ENCODE measurements at places on chromosomes 5 and 9. TPM values are rescaled to one million over a fixed set of nuclear protein-coding genes. Genes with fewer than 3 reads are reported as not detected.

DNA sequence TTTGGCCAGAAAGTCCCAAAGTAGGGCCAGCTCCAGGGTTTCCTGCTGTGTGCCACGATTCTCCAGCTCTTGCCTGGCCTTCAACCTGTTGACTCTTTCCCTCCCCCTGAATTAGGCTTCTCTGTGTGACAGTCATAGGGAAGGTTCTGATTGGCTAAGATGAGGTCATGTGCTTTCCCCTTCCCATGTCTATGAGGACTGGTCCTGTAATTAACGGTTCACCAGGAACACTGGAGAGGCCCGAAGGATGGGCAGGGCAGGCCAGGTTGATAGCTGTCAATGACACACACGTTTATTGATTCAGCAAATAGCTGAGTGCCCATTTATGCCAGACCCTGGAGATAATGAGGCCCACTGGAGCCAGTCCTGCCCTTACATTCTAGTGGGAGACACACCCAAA lies 9.0 kb upstream of the PRR7 start:
- peaks cover 77% of the 10 kb centered on the region for H3K36me3 ChIP-seq
- peak overlapping the region; percentile 31 for H3K27ac ChIP-seq
- H3K4me1 ChIP-seq: peaks cover 90% of the 10 kb centered on the region
- no peak overlapping the region for H3K4me3 ChIP-seq

The RFX3 gene
- 25.9 TPM for total RNA-seq

GRCh38 chr9:131960851-131961495 lies 118.7 kb downstream of the MED27 start:
- DNase-seq: no peak
- H3K27ac ChIP-seq: no peak overlapping the region
- no peak overlapping the region for H3K4me3 ChIP-seq

The CNTLN gene
- 0.15 TPM for total RNA-seq

The ESM1 gene
- 1.5 TPM for total RNA-seq

The MIGA2 gene
- total RNA-seq: 84.2 TPM

DNA sequence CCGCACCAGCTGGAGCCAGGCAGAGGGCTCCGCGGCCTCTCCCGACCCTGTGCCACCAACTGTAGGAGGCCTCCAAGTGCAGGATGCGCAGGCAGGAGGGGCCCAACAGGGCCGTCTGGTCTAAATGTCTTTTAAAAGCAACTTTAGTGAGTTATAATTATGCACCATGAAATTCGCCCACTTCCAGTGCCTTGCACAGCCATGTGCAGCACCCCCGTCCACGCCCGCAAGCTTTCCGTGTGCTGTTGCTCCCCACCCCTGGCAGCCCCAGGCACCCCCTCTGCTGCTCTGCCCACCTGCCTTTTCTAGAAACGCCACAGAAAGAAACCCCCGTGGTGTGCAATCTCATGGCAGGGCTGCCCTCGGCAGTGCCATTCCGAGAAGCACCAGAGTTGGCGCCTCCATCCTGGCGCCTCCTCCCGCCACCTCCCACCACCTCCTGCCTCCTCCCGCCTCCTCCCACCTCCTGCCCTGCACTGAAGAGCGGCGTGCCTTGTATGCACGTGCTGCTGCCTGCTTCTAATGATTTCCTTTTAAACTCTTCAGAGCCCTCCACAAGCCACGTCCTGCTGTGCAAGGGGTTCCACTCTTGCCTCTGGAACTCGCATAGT lies 7.5 kb upstream of the SLC6A18 start:
- no peaks in the 10 kb centered on the region for H3K36me3 ChIP-seq
- no peak overlapping the region for H3K27ac ChIP-seq
- H3K27me3 ChIP-seq: no peaks in the 10 kb centered on the region
- no peak overlapping the region for H3K4me3 ChIP-seq
- DNase-seq: no peak

- H3K27me3 ChIP-seq: no peaks in the 10 kb centered on the region
- no peak overlapping the region for H3K27ac ChIP-seq
- H3K36me3 ChIP-seq: no peaks in the 10 kb centered on the region
- no peaks in the 10 kb centered on the region for H3K4me1 ChIP-seq
- no peak for DNase-seq
Observed at GRCh38 chr9:11192993-11193392, 580.2 kb upstream of the PTPRD start.

Data from CD4-positive, alpha-beta memory T cell (primary cell).